ENCODE measurements at places on chromosomes 16 and 17. TPM values are rescaled to one million over a fixed set of nuclear protein-coding genes. Genes with fewer than 3 reads are reported as not detected.

The HBM gene
- total RNA-seq = not detected

The RNF222 gene
- not detected for total RNA-seq

The WWP2 gene
- total RNA-seq = 17.9 TPM

The ZNF319 gene
- total RNA-seq = 4.1 TPM

The NOXO1 gene
- 0.13 TPM for total RNA-seq

The TUBG2 gene
- total RNA-seq = 3.6 TPM

The CD300E gene
- not detected for total RNA-seq

The GSPT1 gene
- total RNA-seq = 63.0 TPM

The SRCIN1 gene
- 0.07 TPM for total RNA-seq

The SLC5A2 gene
- total RNA-seq = not detected

The MPP2 gene
- 0.92 TPM for total RNA-seq

The WNT9B gene
- not detected for total RNA-seq

DNA sequence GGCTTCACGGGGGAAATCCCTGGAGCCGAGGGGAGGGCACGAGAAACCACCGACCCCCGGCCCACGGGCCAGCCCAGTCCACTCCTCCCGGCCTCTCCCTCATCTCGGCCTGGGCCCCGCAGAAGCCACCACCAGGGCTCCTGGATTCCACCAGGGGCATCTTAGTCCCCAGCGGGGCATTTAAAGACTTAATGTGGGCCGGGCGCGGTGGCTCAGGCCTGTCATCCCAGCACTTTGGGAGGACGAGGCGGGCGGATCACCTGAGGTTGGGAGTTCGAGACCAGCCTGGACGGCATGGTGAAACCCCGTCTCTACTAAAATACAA, 24.1 kb upstream of the ABR start:
- DNase-seq = no peak

GRCh38 chr16:68728523-68728922, 8.6 kb upstream of the CDH1 start:
- no peak for DNase-seq

- DNase-seq = no peak
These were observed 33.7 kb downstream of the USP22 start for GRCh38 chr17:21008992-21009671.

DNA sequence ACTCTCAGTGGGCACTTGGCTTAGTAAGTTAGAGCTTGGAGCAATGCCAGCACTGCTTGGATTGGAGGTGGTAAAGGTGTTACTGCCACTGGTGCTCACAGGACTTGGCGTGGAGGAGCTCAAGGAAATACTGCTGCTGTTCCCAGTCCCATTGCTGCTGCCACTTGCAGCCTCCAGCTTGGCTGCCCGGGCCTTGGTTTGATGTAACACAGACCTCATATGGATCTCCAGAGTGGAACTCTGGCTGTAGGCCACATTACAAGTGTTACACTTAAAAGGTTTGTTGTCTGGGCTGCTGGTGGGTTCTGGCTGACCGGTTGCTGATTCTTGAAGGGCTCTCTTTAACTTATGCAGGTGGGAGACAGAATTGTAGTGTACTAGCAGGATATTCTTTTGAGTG, 250.3 kb downstream of the ZFHX3 start:
- no peak for DNase-seq

- DNase-seq = peak; percentile 40
These were observed 19.1 kb upstream of the STAC2 start for GRCh38 chr17:39244600-39245570.

DNA sequence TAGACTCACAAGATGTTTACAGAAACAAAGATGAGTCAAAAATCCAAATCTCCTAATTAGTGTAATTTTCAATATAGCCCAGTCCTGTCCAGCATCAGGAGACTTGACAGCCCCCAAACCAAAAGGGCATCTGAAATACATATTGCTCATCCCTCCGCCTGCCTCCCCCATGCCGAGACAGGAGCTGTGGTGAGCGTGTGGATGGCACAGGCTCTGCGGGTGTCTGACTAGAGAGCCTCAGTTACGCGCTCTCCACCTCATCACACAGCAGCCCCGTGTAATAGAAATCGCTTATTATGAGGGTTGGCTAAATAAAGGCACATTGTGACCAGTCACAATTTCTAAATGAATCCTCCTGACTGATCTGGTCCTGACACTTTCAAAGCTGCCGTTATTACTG, 43.1 kb upstream of the CBLN1 start:
- DNase-seq = no peak

DNA sequence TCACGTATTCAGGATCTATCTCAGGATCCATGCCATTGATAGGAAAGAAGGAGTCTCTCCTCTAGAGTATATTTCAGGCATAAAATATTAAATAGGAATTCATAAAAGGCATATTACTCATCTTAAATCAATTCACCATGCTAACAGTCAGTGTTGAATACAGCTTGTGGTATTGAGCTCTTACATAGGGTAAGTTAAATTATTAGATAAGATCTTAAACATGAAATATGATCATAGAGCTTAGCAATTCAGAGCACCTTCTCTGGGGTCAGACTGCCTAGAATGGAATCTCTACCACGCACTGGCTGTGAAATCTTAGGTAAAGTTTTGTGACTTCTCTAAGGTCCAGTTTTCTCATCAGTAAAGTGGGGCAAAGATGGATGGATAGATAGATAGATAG, 20.7 kb downstream of the MARCHF10 start:
- no peak for DNase-seq

GRCh38 chr17:8029121-8029520, 9.7 kb upstream of the ALOX15B start:
- DNase-seq = no peak

DNA sequence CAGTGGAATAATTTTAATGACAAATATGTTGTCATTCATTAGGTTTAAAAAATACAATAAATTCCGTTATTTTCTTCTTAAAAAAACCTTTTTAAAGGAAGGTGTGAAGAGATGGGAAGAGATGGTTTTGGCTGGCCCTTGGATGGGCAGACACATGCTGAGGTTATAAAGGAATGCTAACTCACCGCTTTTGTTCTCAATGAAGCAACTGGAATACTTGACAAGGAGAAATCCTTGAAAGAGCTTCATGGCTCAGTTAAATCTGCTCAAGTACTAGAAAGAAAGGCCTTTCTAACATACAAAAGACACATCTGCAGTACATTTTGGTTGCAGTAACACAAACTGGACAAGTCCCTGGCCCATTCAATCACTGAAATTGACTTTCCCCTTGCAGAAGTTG, 158.3 kb upstream of the KCNJ16 start:
- DNase-seq = no peak

GRCh38 chr16:91484-91883, 13.5 kb downstream of the MPG start:
- no peak for DNase-seq

DNA sequence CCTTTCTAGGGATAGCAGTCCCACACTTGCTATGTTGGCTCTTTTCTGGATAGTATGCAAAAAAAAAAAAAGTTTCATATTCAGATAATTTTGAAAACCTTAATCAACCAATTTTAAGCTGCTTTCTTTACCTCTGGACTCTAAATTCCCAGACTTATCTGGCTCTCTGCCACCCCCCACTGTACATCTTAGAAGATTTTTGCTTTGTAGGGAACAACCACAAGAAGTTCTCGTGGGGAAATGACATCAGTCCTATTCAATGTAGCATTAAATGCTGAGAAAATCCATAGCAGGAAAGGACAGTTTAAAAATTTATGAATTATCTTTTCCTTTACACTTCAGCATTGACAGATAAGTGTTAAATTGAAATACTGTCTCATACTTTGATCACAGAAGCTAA, 562.7 kb upstream of the HSBP1 start:
- DNase-seq = no peak

- DNase-seq = no peak
These were observed 37.1 kb upstream of the KCNJ12 start for GRCh38 chr17:21339011-21339410.

DNA sequence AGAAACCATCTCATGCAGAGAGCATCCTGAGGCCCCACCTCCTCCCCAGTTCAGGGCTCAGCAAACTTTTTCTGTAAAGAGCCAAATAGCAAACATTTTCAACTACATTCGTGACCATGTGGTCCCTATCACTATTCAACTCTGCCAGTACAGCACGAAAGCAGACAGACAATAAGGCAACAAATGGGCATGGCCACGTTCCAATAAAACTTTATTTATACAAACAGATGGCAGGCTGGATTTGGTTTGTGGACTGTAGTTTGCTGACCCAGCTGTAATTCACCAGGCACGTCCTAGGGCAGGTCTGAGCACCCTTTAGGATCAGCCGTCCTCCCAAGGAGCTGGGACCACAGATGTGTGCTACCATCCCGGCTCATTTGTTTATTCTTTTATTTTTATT, 27.1 kb upstream of the GPRC5C start:
- no peak for DNase-seq

- DNase-seq = no peak
These were observed 9.7 kb downstream of the IRX6 start for GRCh38 chr16:55333684-55334083.

DNA sequence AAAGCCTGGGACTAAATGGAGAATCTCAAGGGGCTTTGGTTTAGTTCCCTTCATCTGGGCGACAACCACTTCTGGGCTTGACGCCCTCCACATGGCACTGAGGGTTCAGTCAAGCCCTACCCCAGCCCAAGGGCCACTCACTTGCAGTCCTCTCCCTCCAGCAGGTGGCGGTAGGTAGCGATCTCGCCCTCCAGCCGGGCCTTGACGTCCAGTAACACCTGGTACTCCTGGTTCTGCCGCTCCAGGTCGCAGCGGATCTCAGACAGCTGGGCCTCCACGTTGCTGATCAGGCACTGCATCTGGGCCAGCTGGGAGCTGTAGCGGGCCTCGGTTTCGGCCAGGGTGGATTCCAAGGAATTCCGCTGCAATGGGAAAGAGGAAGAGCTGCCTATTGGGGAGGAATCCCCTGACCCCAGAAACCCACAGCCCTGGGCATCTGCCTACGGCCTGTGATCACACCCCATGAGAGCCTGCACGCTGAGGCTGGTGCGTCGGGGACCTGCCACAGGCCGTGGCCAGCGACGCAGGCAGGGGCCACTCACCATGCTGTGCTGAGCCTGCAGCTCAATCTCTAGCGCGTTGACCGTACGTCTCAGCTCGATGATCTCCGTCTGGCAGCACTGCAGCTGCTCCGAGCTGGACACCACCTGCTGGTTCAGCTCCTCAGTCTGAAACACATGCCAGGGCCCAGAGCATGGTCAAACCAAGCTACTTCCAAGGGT, 2.7 kb downstream of the KRT36 start:
- DNase-seq = no peak

DNA sequence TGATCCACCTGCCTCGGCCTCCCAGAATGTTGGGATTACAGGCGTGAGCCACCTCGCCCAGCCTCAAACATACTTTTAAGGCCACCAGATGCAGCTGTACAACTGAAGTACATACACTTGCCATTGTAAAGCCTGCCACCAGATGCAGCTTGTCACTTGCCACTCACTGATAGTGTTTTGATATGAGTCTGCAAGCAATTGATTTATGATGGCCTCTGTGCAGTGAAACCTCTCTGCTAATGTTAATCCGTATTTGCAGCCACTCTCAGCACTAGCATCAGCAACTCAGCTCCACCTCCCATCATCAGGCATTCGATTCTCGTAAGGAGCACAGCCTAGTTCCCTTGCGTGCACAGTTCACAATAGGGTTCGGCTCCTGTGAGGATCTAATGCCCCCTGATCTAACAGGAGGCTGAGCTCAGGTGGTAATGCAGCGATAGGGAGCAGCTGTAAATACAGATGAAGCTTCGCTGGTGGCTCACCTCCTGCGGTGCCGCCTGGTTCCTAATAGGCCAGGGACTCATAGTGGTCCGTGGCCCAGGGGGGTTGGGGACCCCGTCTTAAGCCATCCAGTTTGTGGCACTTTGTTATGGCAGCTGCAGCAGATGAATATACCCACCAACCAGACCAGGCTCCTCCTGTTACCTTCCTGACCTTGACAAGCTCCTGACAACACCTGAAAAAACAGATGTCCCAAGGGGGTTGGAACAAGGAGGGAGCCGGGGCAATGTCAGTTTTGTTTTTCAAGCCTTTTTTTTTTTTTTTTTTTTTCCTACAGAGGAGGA, 1.3 kb upstream of the HERPUD1 start:
- no peak for DNase-seq

GRCh38 chr16:11105038-11105903, 150.7 kb downstream of the SOCS1 start:
- peak; percentile 46 for DNase-seq

DNA sequence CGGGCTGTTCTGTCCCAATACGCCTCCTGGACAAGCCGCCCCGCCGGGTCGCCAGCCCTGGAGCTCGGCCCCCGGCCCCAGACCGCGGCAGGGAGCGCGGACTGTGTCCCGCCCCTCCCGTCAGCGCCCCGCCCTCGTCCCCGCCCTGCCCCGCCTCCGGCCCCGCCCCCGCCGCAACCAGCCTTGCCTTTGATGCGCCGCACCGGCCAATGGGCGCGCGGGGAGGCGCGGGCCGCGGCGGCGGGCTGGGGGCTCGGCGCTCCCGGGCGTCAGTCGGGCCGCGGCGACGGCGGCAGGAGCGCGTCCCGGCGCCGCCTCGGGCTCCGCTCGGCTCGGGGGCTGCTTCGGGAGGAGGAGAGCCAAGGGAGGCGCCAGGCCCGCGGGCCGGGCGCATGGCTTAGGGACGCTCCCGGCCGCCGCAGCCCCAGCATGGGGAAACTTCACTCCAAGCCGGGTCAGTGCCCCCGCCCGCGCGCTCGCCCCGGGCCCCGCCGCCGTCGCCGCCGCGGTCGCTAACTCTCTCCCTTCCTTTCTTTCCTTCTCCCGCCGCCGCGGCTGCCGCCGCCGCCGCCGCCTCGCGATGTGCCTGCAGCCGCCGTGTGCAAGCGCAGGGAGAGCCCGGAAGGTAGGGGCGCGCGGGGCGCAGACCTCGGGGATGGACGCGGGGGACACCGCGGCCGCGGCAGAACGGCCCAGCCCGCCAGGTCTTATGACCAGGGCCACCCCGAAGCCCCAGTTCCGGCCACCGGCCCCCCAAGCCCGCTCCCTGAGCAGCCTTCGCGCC, at the start of gene NKD1:
Gene NKD1, plus strand, starts transcription at position 272 of the 784 bp plus-strand sequence. Its CDS starts 158 bp downstream, at position 430.
- no peak for DNase-seq

DNA sequence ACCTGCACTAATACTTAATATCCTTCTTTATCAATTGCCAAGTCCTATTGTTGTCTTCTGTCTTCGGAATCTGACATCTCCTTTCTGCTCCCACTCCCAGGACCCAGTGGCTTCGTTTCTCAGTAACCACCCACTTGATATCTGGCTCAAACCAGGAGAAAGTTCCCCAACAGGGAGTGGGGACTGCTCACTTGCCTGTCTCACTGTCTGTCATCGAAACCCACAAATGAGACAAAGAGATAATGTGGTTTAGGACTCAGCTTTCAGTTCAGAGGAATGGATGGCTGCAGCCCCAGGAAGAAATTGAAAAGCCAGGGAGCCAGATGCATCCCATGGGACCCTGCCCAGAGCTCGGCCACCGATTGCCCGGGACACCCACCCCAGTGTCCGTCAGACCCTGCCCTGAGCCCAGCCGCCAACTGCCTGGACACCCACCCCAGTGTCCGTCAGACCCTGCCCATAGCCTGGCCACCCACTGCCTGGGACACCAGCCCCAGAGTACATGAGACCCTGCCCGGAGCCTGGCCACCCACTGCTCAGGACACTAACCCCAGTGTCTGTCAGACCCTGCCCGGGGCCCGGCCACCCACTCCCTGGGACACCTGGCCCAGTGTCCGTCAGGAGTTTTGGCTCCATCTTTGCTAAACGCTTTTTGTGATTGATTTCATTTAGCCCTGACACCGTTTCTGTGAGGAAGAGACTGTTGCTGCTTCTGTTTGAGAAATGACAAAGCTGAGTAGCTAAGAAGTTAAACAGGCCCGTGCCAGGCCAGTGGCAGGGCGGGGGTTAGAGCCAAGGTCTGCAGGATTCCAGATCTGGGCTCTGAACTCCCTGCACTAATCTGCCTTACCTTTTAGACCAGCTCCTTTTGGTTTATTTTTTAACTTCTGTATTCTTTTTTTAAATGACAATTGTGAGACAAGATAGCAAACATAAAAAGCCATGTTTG, 251.4 kb downstream of the PHKB start:
- no peak for DNase-seq

Measured in pulmonary artery endothelial cell (primary cell).